Left ventricle myocardium inferior (tissue), 1 donor: ENCODE measurements at places on chromosomes 5 and 9. TPM values are rescaled to one million over a fixed set of nuclear protein-coding genes. Genes with fewer than 3 reads are reported as not detected.

PARP8 gene
- total RNA-seq, result 6.6 TPM

CDH9 gene
- not detected for total RNA-seq

SLC34A3 gene
- not detected for total RNA-seq

GPR150 gene
- total RNA-seq, result 0.14 TPM

EMB gene
- total RNA-seq, result 16.6 TPM

UBAP2 gene
- 26.4 TPM for total RNA-seq

DNA sequence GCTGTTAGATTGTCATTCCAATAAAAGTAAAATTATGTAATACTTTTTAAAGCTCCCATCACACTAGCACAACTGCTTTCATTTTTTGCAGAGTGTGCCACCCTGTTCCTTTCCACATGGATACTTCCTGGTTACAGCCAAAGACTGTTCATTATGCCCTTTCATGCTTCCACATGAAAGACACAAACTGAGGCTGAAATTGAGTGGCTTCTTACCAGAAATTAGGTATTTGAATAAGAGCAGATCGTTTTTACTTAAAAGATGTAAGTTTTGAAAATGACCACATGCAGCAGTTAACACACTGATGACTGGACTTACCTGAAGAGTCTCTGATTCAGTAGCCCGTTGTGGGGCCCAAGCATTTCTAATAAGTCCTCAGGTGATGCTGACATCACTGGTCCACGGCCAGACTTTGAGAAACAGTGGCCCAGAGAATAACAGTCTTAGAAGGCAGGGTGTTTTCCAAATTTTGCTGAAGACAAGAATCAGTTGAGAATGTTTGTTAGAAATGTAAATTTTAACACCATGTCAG is 187.6 kb upstream of the DMRT1 start:
- no peaks in the 10 kb centered on the region for H3K27me3 ChIP-seq
- DNase-seq, result no peak
- peaks cover 95% of the 10 kb centered on the region for H3K4me1 ChIP-seq
- H3K27ac ChIP-seq, result peak overlapping the region; percentile 83

GRCh38 chr5:39340506-39340905 is 23.8 kb downstream of the C9 start:
- H3K27ac ChIP-seq, result no peak overlapping the region
- H3K36me3 ChIP-seq, result no peaks in the 10 kb centered on the region
- H3K27me3 ChIP-seq, result no peaks in the 10 kb centered on the region
- H3K4me1 ChIP-seq, result no peaks in the 10 kb centered on the region
- DNase-seq, result no peak

DNA sequence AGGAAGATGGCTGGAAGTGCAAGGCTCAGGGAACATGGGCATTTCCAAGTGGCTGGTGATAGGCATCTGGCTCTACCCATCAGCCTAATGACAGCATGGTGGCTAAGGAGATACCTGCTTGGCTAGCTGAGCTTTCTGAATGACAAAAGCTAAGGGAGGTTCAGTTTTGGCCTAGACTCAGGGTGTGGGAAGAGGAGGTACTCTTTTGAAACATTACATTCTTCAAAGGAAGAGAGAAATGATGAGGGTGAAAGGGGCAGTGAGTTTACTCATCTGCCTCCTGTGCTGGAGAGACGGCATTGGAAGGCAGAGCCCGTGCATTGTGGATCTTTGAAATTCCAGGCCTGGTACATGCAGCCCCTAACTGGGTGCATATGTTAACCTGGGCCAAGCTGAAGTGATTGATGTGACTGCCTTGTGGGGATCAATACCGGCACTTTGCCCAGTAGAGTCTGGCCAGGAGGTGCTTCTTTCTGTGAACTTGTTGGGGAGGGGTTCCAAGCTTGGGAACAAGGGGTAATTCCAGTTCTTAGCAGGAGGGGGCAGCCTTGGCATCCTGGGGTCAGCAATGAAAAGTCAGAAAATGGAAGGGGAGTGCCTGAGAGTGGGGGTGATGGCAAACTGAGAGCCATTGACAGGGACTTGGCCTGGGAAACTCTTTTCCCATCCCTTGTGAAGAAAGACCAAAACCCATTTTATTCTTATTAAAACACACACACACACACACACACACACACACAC is 108.6 kb downstream of the ACER2 start:
- no peak overlapping the region for H3K4me3 ChIP-seq
- H3K36me3 ChIP-seq, result no peaks in the 10 kb centered on the region
- no peak for DNase-seq
- peaks cover 6% of the 10 kb centered on the region for H3K27me3 ChIP-seq
- H3K27ac ChIP-seq, result no peak overlapping the region

- H3K4me1 ChIP-seq, result no peaks in the 10 kb centered on the region
- no peaks in the 10 kb centered on the region for H3K27me3 ChIP-seq
- H3K27ac ChIP-seq, result no peak overlapping the region
- no peaks in the 10 kb centered on the region for H3K36me3 ChIP-seq
Measured at GRCh38 chr5:180423598-180423997, 70.5 kb upstream of the GFPT2 start.

DNA sequence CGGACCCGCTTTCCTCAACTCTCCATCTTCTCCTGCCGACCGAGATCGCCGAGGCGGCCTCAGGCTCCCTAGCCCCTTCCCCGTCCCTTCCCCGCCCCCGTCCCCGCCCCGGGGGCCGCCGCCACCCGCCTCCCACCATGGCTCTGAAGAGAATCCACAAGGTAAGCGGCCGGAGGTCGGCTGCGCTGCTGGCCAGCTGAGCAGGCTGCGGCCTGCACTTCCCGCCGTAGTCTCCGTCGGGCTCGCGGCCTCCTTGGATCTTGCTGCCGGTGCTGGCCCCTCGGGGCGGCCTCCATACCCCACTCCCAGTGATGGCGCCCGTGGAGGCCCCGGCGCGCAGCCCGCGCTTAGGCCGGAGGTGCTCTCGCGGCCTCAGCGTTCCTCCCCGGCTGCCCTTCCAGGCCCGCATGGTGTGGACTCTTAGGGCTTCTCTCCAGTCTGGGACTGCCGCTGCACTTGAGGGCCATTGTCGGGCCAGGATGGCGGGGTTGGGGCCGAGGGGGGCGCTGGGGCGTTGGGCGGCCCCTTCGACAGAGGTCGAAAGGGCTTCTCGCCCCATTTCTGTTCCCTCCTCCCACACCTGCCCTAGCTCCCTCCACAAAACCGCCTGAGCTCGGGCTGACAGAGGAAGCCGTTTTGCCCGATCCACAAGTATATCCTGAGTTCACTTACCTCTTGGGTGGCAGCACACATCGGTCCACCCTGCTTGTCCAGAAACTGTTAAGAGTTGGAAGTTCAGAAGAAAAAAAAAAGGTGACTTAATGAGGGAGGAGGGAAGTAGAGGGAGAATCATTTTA is 714 bp downstream of the UBE2D2 start:
- H3K4me3 ChIP-seq, result peak overlapping the region; percentile 98
- H3K4me1 ChIP-seq, result peaks cover 63% of the 10 kb centered on the region
- no peaks in the 10 kb centered on the region for H3K36me3 ChIP-seq
- H3K27me3 ChIP-seq, result no peaks in the 10 kb centered on the region
- peak overlapping the region; percentile 98 for H3K27ac ChIP-seq
- DNase-seq, result no peak

GRCh38 chr9:117957267-117957666 is 253.1 kb downstream of the TLR4 start:
- DNase-seq, result no peak
- H3K27ac ChIP-seq, result no peak overlapping the region
- no peaks in the 10 kb centered on the region for H3K36me3 ChIP-seq
- no peaks in the 10 kb centered on the region for H3K4me1 ChIP-seq
- no peaks in the 10 kb centered on the region for H3K27me3 ChIP-seq

GRCh38 chr9:14692470-14693250 is 572 bp downstream of the ZDHHC21 start:
- H3K27ac ChIP-seq, result peak overlapping the region; percentile 58
- H3K4me3 ChIP-seq, result peak overlapping the region; percentile 90
- H3K36me3 ChIP-seq, result peaks cover 26% of the 10 kb centered on the region
- H3K4me1 ChIP-seq, result peaks cover 24% of the 10 kb centered on the region

GRCh38 chr5:55521881-55522280 is 12.9 kb downstream of the PLPP1 start:
- H3K27me3 ChIP-seq, result no peaks in the 10 kb centered on the region
- no peak for DNase-seq
- H3K4me1 ChIP-seq, result peaks cover 94% of the 10 kb centered on the region
- H3K36me3 ChIP-seq, result peaks cover 3% of the 10 kb centered on the region
- no peak overlapping the region for H3K4me3 ChIP-seq

DNA sequence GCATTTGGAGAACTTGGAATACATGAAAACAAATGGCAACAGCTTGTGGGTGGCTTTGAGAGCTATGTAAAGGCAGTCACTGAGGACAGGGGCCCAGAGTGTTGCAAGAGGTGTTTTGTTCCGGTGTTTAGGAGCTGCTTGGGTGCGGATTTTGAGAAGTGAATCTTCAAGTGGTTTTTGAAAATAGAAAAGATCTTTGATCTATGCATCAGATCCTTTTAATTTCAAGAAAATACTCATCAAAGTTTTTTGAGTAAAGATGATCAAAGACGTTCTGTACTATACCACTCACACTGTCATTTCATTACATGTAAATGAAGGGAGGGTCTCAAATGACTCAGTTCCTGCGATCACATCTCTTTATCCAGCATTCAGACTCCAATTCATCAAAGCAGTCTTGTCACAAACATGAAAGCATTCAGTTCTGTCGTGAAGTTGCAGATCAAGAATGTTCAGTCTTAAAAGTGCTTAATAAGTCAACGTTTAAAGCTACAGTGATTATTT is 112.5 kb downstream of the WDR41 start:
- H3K27ac ChIP-seq, result no peak overlapping the region
- H3K4me3 ChIP-seq, result no peak overlapping the region
- no peaks in the 10 kb centered on the region for H3K27me3 ChIP-seq
- no peaks in the 10 kb centered on the region for H3K36me3 ChIP-seq
- H3K4me1 ChIP-seq, result no peaks in the 10 kb centered on the region

- H3K27ac ChIP-seq, result no peak overlapping the region
- no peaks in the 10 kb centered on the region for H3K27me3 ChIP-seq
- H3K4me1 ChIP-seq, result no peaks in the 10 kb centered on the region
- H3K4me3 ChIP-seq, result no peak overlapping the region
Measured at GRCh38 chr5:154630410-154630809, 124.8 kb upstream of the LARP1 start.

GRCh38 chr9:79382044-79382443 is 189.7 kb upstream of the TLE4 start:
- no peak overlapping the region for H3K27ac ChIP-seq
- no peaks in the 10 kb centered on the region for H3K36me3 ChIP-seq
- no peak overlapping the region for H3K4me3 ChIP-seq
- no peaks in the 10 kb centered on the region for H3K27me3 ChIP-seq

DNA sequence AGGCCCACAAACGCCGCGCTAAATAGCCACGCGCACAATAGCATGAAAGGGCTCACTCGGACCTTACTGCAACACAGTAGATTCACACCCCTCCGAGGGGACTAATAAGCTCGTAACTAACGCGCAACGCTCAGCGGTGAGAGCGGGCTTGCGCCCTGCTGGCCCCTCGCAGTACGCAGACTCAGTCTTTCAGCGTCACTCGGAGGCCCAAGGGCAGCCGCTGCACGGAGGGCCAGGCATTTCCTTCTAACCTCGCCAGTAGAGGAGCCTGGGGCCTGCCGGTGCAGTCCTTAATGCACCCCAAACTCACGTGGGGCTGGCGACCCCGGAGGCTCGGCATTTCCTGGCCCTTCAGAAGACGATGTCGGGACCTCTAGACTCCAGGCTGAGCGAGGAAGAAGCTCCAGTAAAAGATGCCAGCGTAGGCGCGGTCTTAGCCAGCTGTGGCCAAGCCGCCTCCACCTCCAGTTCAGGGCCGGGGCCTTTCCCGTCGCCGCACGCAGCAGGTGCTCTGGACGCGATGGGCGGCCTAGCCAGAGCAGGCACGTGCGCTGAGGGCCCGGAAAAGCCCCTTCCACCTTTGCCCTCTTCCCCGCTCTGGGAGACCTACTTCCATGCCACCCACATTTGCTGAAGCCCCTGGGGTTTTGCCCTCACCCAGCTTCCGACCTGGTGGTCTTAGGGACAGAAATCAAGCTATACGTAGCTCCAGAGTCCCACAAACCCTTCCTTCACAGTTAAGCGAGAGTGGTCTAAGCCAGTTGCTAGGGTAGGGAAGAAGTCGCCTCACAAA is 38.3 kb upstream of the TIFAB start:
- peaks cover 30% of the 10 kb centered on the region for H3K4me1 ChIP-seq
- peaks cover 100% of the 10 kb centered on the region for H3K27me3 ChIP-seq
- peak overlapping the region; percentile 57 for H3K4me3 ChIP-seq
- no peak overlapping the region for H3K27ac ChIP-seq
- no peaks in the 10 kb centered on the region for H3K36me3 ChIP-seq

GRCh38 chr5:91875196-91875779 is 492.2 kb upstream of the ARRDC3 start:
- no peak overlapping the region for H3K27ac ChIP-seq
- H3K4me1 ChIP-seq, result no peaks in the 10 kb centered on the region
- no peak overlapping the region for H3K4me3 ChIP-seq
- no peaks in the 10 kb centered on the region for H3K36me3 ChIP-seq
- no peaks in the 10 kb centered on the region for H3K27me3 ChIP-seq
- DNase-seq, result no peak

GRCh38 chr9:602716-603115 is 238.8 kb upstream of the DMRT1 start:
- H3K27me3 ChIP-seq, result no peaks in the 10 kb centered on the region
- no peak for DNase-seq
- peak overlapping the region; percentile 7 for H3K27ac ChIP-seq
- H3K4me3 ChIP-seq, result no peak overlapping the region
- H3K36me3 ChIP-seq, result peaks cover 4% of the 10 kb centered on the region

- no peak for DNase-seq
- H3K4me3 ChIP-seq, result no peak overlapping the region
- no peak overlapping the region for H3K27ac ChIP-seq
- no peaks in the 10 kb centered on the region for H3K4me1 ChIP-seq
- no peaks in the 10 kb centered on the region for H3K36me3 ChIP-seq
- H3K27me3 ChIP-seq, result peaks cover 22% of the 10 kb centered on the region
Measured at GRCh38 chr9:76573408-76573807, 114.4 kb downstream of the GCNT1 start.
